Spinal cord (tissue), 10 donors: ENCODE measurements at places on chromosomes 1 and 21.
A peak's percentile ranks its signal among the peaks of the same experiment; 100 is the strongest.

DNA sequence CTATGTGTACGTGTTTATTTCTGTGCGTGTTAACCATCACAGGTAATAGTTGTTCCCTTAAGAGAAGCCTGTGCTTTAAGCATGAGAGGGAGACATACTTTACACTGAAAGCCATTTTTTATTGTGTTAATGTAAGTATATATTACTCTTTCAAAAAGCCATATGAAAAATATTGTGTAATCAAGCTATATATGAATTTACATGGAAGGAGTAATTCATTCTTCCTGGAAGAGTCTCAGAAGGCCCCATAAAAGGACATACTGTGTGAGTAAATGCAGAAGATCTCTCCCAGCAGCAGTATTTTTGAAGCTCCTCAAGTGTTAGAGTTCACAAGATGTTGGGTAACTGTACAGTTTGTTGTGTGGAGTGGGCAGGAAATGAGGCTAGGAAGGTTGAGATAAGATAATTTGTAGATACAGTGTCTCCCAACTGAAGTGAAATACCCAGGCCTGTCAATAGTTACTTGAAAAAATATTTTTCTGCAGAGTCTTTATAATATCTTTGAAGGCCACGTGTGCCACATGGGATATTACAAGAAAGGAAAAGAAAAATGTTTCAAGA, 138.3 kb downstream of the PTGER3 start:
- no peak overlapping the region for H3K4me3 ChIP-seq
- H3K36me3 ChIP-seq = no peaks in the 10 kb centered on the region
- DNase-seq = no peak
- H3K4me1 ChIP-seq = no peaks in the 10 kb centered on the region

DNA sequence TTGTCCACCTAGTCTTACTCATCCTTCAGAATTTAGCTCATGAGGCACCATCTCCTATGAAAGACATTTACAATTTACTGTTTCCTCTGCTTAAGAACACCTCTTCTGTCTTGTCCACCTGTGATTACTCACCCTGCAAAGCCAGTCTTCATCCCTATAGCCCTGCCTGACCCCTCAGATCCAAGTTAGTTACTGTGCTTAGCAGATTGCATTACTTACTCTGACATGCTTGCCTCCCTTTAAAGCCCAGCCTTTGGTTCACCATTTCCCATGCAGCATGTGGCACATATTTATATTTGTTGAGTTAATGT, 60.9 kb upstream of the VCAM1 start:
- no peak overlapping the region for H3K27ac ChIP-seq
- H3K36me3 ChIP-seq = no peaks in the 10 kb centered on the region
- no peaks in the 10 kb centered on the region for H3K4me1 ChIP-seq
- no peak overlapping the region for H3K4me3 ChIP-seq

- H3K4me3 ChIP-seq = no peak overlapping the region
- H3K27me3 ChIP-seq = no peaks in the 10 kb centered on the region
- H3K4me1 ChIP-seq = no peaks in the 10 kb centered on the region
- DNase-seq = no peak
- no peaks in the 10 kb centered on the region for H3K36me3 ChIP-seq
- no peak overlapping the region for H3K27ac ChIP-seq
Measured at GRCh38 chr1:45095450-45095849, 83.4 kb downstream of the UROD start.

GRCh38 chr21:43993420-43993934, 18.6 kb upstream of the TRAPPC10 start:
- H3K27ac ChIP-seq = no peak overlapping the region
- no peaks in the 10 kb centered on the region for H3K27me3 ChIP-seq
- H3K4me3 ChIP-seq = no peak overlapping the region
- DNase-seq = no peak
- no peaks in the 10 kb centered on the region for H3K4me1 ChIP-seq
- H3K36me3 ChIP-seq = no peaks in the 10 kb centered on the region

DNA sequence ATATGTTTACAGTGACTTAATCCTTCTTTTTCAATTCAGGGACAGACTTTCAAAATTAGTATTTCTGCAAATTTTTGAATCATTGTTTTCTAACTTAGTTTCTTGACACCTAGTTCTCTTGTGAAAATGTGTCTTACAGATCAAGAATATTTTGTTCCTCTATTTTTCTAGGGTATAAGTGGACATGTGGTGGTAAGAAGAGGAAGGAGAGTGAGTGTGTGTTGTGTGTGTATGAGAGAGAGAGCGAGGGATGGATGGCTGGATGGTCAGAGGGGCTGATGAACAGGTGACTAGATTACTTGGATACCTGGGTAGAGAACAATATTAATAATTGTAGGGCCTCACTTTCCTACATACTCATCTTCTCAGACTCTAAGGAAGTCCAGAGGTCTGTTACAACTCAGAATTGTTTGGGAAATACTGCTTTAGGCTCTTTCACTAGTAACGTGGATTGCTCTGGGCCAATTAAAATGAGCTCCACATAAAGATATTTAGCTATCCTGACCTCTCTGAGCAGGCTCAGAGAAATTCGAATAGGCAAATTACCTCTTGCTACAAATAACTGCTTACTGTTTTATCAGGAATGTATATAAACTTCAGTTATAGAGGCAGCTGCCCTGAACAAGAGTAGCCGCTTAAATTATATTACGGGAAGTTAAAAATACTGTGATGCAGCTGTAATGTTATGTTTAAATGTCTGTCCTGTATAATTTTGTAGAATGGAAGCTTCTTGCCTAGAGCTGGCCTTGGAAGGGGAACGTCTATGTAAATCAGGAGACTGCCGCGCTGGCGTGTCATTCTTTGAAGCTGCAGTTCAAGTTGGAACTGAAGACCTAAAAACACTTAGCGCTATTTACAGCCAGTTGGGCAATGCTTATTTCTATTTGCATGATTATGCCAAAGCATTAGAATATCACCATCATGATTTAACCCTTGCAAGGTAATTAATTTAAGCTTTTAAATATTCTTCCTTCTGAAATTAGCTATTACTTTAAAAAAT, 19.7 kb downstream of the GPSM2 start:
- no peaks in the 10 kb centered on the region for H3K4me1 ChIP-seq
- no peaks in the 10 kb centered on the region for H3K36me3 ChIP-seq
- no peaks in the 10 kb centered on the region for H3K27me3 ChIP-seq
- H3K4me3 ChIP-seq = no peak overlapping the region
- peak overlapping the region; percentile 37 for H3K27ac ChIP-seq

DNA sequence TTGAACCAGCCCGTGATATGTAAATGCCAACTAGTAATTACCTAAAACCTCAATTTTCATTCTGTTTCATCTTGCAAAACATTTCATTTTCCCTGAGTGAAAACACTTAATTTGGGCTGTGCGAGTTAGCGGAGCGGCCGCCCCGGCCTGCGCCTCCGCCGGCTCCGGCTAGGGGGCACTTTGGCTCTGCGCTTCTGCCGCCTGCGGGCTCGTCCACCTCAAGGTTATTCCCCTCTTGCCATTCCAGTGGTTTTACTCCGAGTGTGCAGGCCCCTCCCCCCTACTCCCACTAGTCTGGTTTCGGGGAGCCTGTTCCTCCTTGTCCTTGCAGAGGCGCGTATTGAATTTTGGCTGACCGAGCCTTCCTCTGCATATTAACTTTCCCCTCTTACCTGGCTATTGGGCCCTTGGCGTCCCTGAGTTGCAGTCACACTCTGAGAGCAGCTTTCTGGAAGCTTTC, 55.6 kb downstream of the PEX14 start:
- H3K27me3 ChIP-seq = no peaks in the 10 kb centered on the region
- peaks cover 16% of the 10 kb centered on the region for H3K4me1 ChIP-seq
- no peak overlapping the region for H3K4me3 ChIP-seq
- no peaks in the 10 kb centered on the region for H3K36me3 ChIP-seq
- no peak overlapping the region for H3K27ac ChIP-seq

- H3K4me1 ChIP-seq = peaks cover 19% of the 10 kb centered on the region
- no peak overlapping the region for H3K27ac ChIP-seq
- no peak for DNase-seq
- no peak overlapping the region for H3K4me3 ChIP-seq
Measured at GRCh38 chr21:39000496-39000895, 182.8 kb downstream of the PSMG1 start.

DNA sequence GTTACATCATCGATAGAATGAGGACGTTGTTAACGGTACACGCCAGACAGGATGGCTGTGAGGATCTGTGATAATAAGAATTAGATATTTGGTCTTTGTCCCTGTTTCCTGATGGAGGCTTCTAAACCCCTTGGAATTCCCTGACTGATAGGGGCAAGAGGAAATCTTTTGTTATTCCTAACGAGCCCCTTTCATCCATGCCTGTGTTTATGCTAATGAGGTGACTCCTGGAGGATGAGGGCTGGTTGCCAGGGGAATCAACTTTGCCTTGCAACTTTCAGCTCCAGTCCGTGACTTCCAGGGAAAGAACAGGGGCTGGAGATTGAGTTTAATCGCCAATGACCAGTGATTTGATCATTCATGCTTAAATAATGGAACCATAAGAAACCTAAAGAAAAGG, 39.3 kb upstream of the NLRP3 start:
- no peak overlapping the region for H3K27ac ChIP-seq
- H3K36me3 ChIP-seq = no peaks in the 10 kb centered on the region
- no peak overlapping the region for H3K4me3 ChIP-seq
- DNase-seq = no peak
- peaks cover 11% of the 10 kb centered on the region for H3K4me1 ChIP-seq
- no peaks in the 10 kb centered on the region for H3K27me3 ChIP-seq

- no peak for DNase-seq
- H3K36me3 ChIP-seq = peaks cover 4% of the 10 kb centered on the region
- no peak overlapping the region for H3K4me3 ChIP-seq
- H3K27me3 ChIP-seq = no peaks in the 10 kb centered on the region
- peaks cover 9% of the 10 kb centered on the region for H3K4me1 ChIP-seq
Measured at GRCh38 chr1:161138431-161138830, 6.0 kb upstream of the DEDD start.

DNA sequence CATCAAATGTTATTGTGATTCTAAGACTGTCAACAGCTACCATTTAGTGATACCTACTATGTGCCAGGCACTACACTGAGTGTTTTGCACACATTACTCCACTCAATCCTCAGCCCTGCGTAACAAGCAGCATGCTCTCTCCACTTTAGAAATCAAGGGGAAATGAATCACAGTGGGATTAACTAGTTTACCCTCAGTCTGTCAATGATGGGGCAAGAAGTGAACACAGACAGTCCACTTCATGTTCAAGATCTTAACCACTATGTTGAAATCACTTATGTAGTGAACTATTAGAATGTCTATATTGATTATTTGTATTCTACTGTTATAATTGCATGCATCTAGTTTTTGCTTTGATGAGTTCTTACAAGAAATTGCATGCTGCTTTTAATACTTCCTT, 165.3 kb downstream of the LTN1 start:
- H3K36me3 ChIP-seq = no peaks in the 10 kb centered on the region
- no peaks in the 10 kb centered on the region for H3K4me1 ChIP-seq
- H3K4me3 ChIP-seq = no peak overlapping the region
- H3K27ac ChIP-seq = no peak overlapping the region

GRCh38 chr1:2203671-2204414, 9.3 kb upstream of the FAAP20 start:
- DNase-seq = no peak
- peaks cover 4% of the 10 kb centered on the region for H3K36me3 ChIP-seq
- H3K27me3 ChIP-seq = no peaks in the 10 kb centered on the region
- H3K4me3 ChIP-seq = peak overlapping the region; percentile 49
- H3K27ac ChIP-seq = peak overlapping the region; percentile 75
- peaks cover 53% of the 10 kb centered on the region for H3K4me1 ChIP-seq

DNA sequence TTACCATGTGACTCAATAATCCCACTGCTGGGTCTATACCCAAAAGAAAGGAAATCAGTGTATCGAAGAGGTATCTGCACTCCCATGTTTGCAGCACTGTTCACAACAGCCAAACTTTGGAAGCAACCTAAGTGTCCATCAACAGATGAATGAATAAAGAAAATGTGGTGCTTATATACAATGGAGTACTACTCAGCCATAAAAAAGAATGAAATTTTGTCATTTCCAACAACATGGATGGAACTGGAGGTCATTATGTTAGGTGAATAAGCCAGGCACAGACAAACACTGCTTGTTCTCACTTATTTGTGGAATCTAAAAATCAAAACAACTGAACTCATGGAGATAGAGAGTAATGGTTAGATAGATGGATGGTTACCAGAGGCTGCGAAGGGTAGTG, 79.3 kb downstream of the KIAA0319L start:
- H3K4me3 ChIP-seq = no peak overlapping the region
- no peaks in the 10 kb centered on the region for H3K36me3 ChIP-seq
- no peak overlapping the region for H3K27ac ChIP-seq
- no peak for DNase-seq
- no peaks in the 10 kb centered on the region for H3K27me3 ChIP-seq

GRCh38 chr1:178345807-178346206, 151.0 kb downstream of the CLEC20A start:
- no peak for DNase-seq
- no peaks in the 10 kb centered on the region for H3K36me3 ChIP-seq
- no peaks in the 10 kb centered on the region for H3K4me1 ChIP-seq
- no peak overlapping the region for H3K4me3 ChIP-seq
- no peak overlapping the region for H3K27ac ChIP-seq
- H3K27me3 ChIP-seq = no peaks in the 10 kb centered on the region

GRCh38 chr21:37564341-37564923, 197.9 kb downstream of the DYRK1A start:
- H3K27me3 ChIP-seq = no peaks in the 10 kb centered on the region
- H3K4me1 ChIP-seq = peaks cover 25% of the 10 kb centered on the region
- peak overlapping the region; percentile 84 for H3K27ac ChIP-seq
- peak overlapping the region; percentile 75 for H3K4me3 ChIP-seq

GRCh38 chr1:110538075-110538474, 19.1 kb upstream of the KCNA10 start:
- no peak overlapping the region for H3K4me3 ChIP-seq
- H3K27ac ChIP-seq = no peak overlapping the region
- H3K36me3 ChIP-seq = no peaks in the 10 kb centered on the region

GRCh38 chr21:24294171-24294570, 1313.1 kb downstream of the MRPL39 start:
- no peaks in the 10 kb centered on the region for H3K4me1 ChIP-seq
- no peak overlapping the region for H3K27ac ChIP-seq
- H3K4me3 ChIP-seq = no peak overlapping the region
- H3K27me3 ChIP-seq = no peaks in the 10 kb centered on the region

DNA sequence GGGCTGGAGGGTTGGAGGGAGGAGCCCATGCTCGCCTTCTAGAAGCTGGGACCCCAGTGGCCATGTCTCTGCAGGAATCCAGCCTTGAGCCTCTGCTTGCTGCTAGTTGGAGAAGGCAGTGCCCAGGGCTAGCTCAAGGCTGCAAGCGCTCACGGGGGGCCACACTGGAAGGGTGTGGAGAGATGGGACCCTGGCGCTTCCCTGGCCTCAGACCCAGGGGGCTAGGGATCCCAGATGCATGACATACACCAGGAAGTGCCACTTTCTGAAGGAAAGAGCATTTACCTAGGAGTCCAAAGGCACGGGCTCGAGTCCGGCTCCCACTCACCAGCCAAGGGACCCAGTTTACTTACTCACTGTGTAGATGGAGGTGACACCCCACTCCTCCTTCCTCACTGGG, 32.6 kb downstream of the NENF start:
- no peaks in the 10 kb centered on the region for H3K27me3 ChIP-seq
- H3K27ac ChIP-seq = no peak overlapping the region
- DNase-seq = no peak
- H3K4me1 ChIP-seq = peaks cover 14% of the 10 kb centered on the region
- no peaks in the 10 kb centered on the region for H3K36me3 ChIP-seq
- no peak overlapping the region for H3K4me3 ChIP-seq
